Heart left ventricle (tissue), 16 donors: ENCODE measurements at places on chromosomes 2 and 18. TPM values are rescaled to one million over a fixed set of nuclear protein-coding genes. Genes with fewer than 3 reads are reported as not detected.

Gene SLC14A1
- total RNA-seq: 10.5 TPM

Gene ANKRD62
- not detected for total RNA-seq

Gene CD302
- 9.9 TPM for total RNA-seq

Gene ALK
- total RNA-seq: not detected

Gene RAX
- total RNA-seq: not detected

Gene GYPC
- 114 TPM for total RNA-seq

Gene HNRNPLL
- total RNA-seq: 33.2 TPM

DNA sequence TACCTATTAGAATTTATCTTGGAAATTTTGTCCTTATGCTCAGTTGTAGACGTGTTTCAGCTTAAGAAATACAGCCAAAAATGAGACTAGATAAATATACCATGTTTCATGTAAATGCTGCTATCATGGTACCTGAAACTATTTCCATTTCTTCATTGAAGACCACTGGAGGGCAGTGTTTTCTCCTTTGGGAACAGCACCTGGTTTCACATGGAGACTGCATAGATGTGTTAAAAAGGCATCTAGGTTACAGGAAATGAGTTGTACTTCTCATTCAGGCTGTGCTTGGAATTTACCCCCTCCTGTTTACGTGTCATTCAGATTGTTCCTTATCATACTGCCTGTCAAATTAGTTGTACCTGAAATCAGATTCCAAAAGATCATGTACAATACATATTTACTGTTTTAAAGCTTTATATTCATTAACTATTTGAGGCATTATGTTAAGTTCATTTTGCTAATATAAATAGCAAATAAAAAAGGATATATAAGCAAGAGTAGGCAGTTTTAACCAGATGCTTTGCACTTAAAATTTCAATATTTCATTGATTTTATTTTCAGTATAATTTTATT lies 57.3 kb upstream of the PSMD14 start:
- H3K4me1 ChIP-seq: no peaks in the 10 kb centered on the region
- no peak for DNase-seq
- H3K27ac ChIP-seq: no peak overlapping the region
- H3K36me3 ChIP-seq: no peaks in the 10 kb centered on the region

- H3K4me3 ChIP-seq: peak overlapping the region; percentile 83
- peaks cover 53% of the 10 kb centered on the region for H3K4me1 ChIP-seq
- no peaks in the 10 kb centered on the region for H3K27me3 ChIP-seq
- peaks cover 24% of the 10 kb centered on the region for H3K36me3 ChIP-seq
- peak; percentile 54 for DNase-seq
These were observed 679 bp downstream of the PTMA start for GRCh38 chr2:231708773-231709635.

DNA sequence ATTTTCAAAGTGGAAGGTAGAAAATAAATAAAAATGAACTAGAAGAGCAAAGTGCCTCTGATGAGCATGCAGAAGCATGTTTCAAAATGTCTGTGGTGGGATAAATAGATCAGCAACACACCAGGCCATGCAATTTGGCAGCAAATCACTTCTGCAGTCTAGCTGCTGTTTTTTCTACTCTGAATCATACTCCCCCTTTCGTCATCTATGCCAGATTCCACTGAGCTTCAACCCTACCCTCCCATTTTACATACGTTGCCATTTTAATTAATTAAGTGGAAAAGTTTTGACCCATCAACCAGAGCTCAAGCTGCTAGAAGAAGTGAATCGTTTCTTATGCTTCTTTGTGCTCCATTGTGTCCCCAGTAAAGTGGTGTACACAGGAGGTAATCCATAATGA lies 79.3 kb downstream of the NRXN1 start:
- no peaks in the 10 kb centered on the region for H3K36me3 ChIP-seq
- no peaks in the 10 kb centered on the region for H3K27me3 ChIP-seq
- no peak overlapping the region for H3K27ac ChIP-seq
- DNase-seq: no peak

- H3K4me1 ChIP-seq: peaks cover 2% of the 10 kb centered on the region
- no peaks in the 10 kb centered on the region for H3K27me3 ChIP-seq
These were observed 108.4 kb downstream of the ZEB2 start for GRCh38 chr2:144411473-144411872.

- DNase-seq: no peak
- H3K4me1 ChIP-seq: peaks cover 7% of the 10 kb centered on the region
- no peaks in the 10 kb centered on the region for H3K27me3 ChIP-seq
These were observed 37.7 kb upstream of the MEX3C start for GRCh38 chr18:51235009-51235789.

DNA sequence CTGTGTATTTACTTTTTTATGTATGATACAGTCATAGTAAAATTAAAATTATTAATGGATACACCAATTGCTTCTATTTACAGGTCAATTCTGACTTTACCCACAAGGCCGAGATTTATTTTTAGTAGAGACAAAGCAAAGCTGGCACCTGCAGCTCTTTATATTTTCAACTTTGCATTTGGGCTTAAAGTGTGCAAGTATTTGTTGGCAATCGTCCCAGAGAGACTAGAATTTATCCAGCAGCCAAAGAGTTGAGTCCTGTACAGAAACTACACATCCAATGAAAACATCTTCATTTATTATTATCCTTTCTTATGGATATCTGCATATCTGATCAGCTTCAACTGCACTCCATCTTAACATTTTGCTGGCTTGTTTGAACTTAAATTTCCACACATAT lies 485.6 kb downstream of the SOX11 start:
- H3K36me3 ChIP-seq: no peaks in the 10 kb centered on the region
- H3K4me3 ChIP-seq: no peak overlapping the region
- no peaks in the 10 kb centered on the region for H3K27me3 ChIP-seq
- no peak overlapping the region for H3K27ac ChIP-seq
- no peaks in the 10 kb centered on the region for H3K4me1 ChIP-seq

DNA sequence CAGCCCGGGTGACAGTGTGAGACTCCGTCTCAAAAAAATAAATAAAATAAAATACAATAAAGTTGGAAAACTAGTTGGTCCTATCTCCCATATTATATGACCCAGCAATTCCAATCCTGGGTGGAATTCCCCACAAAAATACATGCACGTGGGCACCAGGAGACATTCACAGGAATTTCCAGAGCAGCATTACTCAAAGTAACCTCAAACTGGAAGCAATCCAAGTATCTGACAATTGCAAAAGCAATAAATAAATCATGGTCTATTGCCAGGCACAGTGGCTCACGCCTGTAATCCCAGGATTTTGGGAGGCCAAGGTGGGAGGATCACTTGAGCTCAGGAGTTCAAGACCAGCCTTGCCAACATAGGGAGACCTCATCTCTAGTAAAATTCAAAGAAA lies 101.2 kb upstream of the MAP4K4 start:
- H3K4me1 ChIP-seq: peaks cover 9% of the 10 kb centered on the region
- no peaks in the 10 kb centered on the region for H3K27me3 ChIP-seq
- H3K27ac ChIP-seq: no peak overlapping the region

GRCh38 chr2:120628248-120628647 lies 107.4 kb upstream of the GLI2 start:
- no peak overlapping the region for H3K4me3 ChIP-seq
- H3K4me1 ChIP-seq: no peaks in the 10 kb centered on the region
- no peak overlapping the region for H3K27ac ChIP-seq
- no peaks in the 10 kb centered on the region for H3K27me3 ChIP-seq
- DNase-seq: no peak

DNA sequence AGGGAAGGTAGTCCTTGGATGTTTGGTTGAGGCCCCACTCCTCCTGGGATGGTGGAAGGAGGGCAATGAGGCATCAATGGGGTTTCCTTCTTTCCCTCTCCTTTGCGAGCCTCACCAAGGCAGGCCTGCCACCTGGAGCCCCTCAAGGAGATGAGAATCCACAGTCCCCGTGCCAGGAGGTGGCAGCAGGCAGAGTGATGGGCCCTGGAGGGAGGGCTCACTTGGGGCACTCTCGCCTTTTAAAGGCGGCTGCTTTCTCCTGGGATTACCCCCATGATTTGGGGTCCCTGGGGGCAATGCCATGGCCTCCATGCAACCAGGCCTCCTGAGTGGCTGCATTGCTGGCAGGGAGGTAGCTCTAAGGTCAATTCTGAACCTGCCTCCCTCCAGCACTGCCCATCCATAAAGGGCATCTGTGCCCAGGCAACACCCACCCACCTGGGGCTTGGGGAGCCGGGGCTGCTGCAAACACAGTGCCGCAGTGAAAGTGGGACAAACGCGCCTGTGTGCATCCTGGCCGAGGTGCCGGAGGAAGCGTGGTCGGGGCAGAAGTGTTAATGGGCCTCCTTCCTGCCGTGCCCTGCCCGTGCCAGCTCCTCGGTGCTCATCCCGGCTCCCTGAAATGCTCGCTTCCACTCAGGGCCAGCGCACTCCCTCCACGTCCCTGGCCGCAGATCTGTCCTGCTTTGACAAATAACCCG lies 55.9 kb downstream of the ZFP36L2 start:
- no peaks in the 10 kb centered on the region for H3K36me3 ChIP-seq
- H3K4me1 ChIP-seq: peaks cover 79% of the 10 kb centered on the region
- no peak overlapping the region for H3K27ac ChIP-seq
- DNase-seq: no peak
- no peak overlapping the region for H3K4me3 ChIP-seq

DNA sequence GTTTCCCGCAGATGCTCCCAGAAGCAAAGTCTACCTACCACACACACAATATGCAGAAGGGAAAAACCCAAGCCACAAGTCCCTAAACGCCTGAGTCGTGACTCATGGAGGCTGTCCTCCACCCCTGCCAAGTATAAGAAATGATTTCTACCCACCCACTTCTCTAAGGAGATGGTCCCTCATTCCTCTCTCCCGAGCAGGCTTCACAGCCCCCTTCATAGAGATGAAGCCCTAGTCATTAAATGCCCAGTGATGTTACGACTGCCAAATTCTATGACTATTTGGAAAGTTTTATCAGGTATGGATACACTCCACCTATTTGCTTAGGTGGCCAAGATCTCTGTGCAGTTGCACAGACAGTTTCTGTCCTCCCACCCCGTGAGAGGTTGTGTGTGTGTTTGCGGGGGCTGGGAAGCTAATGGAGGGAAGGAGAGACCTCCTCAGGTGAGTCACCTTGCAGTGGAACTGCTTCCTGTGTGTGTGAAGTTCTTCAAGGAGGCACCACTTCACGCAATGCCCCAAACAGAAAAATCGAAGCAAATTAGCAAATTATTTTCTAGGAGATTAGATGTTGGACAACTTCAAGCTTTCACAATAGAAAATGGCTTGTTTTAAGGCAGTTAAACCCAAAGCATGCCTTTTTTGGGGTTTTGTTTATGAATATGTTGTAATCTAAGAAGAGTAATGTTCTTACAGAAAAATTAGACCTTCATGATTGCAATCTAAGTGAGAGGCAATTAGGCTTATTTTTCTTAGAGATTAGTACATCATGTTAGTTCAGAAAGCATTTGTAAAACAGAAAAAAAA lies 175.2 kb downstream of the TGIF1 start:
- peak; percentile 34 for DNase-seq
- no peak overlapping the region for H3K4me3 ChIP-seq
- no peaks in the 10 kb centered on the region for H3K36me3 ChIP-seq
- no peaks in the 10 kb centered on the region for H3K27me3 ChIP-seq
- peak overlapping the region; percentile 76 for H3K27ac ChIP-seq
